ENCODE measurements at places on chromosomes 3 and 15. TPM values are rescaled to one million over a fixed set of nuclear protein-coding genes. Genes with fewer than 3 reads are reported as not detected.

Gene SLC2A2
- not detected for total RNA-seq

Gene TRH
- total RNA-seq: 0.62 TPM

Gene KNG1
- total RNA-seq: not detected

Gene WDR49
- 2.2 TPM for total RNA-seq

Gene QTRT2
- total RNA-seq: 26.2 TPM

Gene MUC13
- not detected for total RNA-seq

Gene SLC9A9
- 28.4 TPM for total RNA-seq

Gene ALS2CL
- total RNA-seq: 39.8 TPM

Gene ATP2C1
- 103 TPM for total RNA-seq

Gene ISLR2
- total RNA-seq: 8.4 TPM

Gene VIPR1
- 18.7 TPM for total RNA-seq

Gene RHOV
- total RNA-seq: 11.8 TPM

Gene COL6A5
- total RNA-seq: not detected

Gene TMC3
- total RNA-seq: not detected

Gene DNAH12
- 0.21 TPM for total RNA-seq

Gene BFSP2
- total RNA-seq: not detected

Gene CP
- 5.2 TPM for total RNA-seq

Gene CHRM5
- total RNA-seq: not detected

Gene VEPH1
- 7.8 TPM for total RNA-seq

Gene USP4
- 25.1 TPM for total RNA-seq

Gene BCHE
- total RNA-seq: 44.0 TPM

Gene DUOXA2
- 1.2 TPM for total RNA-seq

Gene ATP2B2
- 5.7 TPM for total RNA-seq

Gene PRTG
- total RNA-seq: 19.7 TPM

Gene SPTBN5
- 2.2 TPM for total RNA-seq

Gene ALDH1A2
- total RNA-seq: 1.6 TPM

Gene SCAANT1
- total RNA-seq: not detected

Gene COL6A6
- total RNA-seq: 61.2 TPM

Gene EPHA3
- 65.6 TPM for total RNA-seq

Gene STRIT1
- total RNA-seq: 3.9 TPM

Gene GPR62
- total RNA-seq: 0.41 TPM

Gene NLGN1
- total RNA-seq: 12.6 TPM

Gene TNFAIP8L3
- 6.5 TPM for total RNA-seq

Gene HDDC3
- 9.4 TPM for total RNA-seq

Gene SRGAP3
- total RNA-seq: 19.7 TPM

Gene GHSR
- not detected for total RNA-seq

Gene RIOX2
- total RNA-seq: 45.7 TPM

Gene SPATA12
- not detected for total RNA-seq

Gene WWTR1
- 93.9 TPM for total RNA-seq

Gene AADACL2
- total RNA-seq: 2.7 TPM

Gene SCG5
- total RNA-seq: 9.2 TPM

Gene GABRA5
- total RNA-seq: 0.62 TPM

Measured in tongue (tissue), 3 donors.